ENCODE measurements at places on chromosomes 1 and 21.

DNA sequence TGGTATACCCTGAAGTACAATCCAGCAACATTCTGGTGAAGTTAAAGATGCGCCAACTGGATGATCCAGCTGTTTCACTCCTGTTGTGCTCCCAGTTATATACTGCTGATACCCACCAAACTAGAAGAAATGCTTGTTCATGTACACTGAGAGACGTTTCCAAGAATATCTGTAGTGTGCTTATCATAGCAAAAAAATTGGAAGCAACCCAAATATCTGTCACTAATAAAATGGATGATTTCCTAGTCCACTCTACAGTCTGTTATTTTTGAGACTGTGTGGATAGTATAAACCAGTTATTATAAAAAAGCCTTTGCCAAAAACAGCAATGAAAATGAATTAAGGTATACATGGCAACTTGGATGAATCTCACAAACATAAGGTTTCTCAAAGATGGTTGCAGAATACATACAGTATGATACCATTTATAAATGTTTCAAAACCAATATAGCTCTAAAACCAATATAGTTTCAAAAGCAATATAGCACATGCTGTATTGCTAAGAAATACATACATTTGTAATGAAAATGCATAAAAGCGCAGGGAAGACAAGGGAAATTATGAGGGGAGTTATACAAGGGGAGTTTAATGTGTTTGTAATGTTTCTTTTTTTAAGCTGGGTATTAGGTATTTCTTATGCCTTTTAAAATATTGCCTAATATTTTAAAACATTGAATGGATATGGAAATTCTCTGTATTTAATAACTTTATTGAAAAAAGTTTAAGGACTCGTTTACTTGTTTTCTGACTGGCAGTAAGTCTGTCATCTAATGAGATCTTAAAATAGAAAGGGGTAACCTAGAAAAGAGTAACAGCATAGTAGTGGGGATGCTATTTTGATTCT lies 36.5 kb downstream of the GPSM2 start:
- peak; percentile 24 for DNase-seq

DNA sequence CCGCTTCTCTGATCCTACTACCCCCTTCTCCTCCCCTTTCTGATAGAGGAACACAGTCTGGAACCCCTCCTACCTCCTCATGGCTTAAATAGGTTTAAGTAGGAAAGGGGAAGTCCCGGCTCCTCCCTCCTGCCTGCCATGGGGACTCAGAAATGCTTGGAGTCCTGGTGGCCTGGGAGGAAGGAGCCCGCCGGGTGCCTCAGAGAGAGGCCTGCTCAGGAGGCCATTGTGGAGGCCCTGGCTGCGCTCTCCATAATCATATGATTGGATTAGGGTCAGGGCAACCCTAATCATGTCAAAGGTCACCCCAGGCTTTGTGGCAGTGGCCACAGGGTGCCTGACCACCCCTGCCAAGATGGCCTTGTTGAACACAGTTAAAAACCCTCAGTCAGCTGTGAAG lies 29.0 kb downstream of the WNT3A start:
- no peak for DNase-seq

DNA sequence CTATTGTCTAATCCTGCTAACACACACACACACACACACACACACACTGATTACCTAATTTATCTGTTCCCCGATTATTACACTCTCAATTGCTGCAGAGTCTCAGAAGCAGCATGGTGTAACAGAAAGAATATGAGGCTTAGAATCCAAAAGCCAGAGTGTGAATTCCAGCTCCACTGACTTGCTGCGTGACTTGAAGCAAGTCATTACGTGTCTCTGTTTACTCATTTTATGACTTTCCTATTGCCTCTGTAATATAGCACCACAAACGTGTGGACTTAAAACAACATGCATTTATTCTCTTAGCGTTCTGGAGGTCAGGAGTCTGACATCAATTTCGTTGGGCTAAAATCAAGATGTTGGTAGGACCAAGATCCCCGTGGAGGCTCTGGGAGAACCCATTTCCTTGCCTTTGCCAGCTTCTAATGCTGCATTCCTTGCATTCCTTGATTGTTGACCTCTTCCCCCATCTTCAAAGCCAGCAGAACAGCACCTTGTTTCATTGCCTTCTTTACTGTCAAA lies 55.9 kb upstream of the ATP5PO start:
- no peak for DNase-seq

DNA sequence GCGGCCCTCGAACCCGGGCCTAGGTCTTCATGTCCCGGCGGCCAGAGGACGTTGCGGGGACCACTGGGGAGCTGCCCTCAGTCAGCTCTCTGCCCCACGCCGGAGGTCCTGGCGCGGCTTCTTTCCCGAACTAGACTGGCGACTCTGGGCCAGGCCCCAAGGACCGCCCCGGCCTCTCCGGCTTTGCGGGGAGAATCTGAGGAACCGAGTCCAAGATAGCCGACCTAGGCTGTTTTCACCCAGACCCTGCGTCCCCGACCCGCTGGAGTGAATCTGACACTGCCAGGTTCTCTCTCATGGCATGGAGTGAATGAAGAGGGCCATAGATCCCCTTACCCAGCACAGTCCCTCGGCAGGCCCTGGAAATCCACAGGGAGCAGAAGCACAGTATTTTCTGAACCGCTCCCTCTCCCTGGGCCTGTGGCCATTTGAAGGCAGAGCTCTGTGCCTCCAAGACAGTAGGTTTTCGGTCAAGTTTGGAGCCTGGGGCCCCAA lies 9.9 kb upstream of the BARHL2 start:
- no peak for DNase-seq

DNA sequence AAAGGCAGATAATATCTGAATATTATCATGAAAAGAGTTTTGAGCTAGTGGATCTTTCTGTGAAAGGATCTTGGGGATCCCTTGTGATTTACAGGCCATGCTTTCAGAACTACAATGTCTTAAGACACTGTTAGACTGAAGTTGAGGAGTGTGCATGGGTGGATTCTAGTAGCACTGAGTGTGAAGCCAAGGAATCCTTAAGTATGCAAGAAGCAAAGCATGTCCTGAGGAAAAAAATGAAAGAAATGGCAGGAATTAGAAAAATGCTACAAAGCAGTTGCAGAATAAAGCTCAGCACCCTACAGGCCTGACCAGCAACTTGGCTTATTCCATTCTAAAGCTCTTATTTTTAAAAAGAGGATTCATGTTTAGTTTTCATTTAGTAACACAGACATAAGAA lies 11.9 kb downstream of the STX6 start:
- no peak for DNase-seq

- DNase-seq = no peak
Observed at GRCh38 chr1:33880305-33880704, 16.4 kb downstream of the HMGB4 start.

- no peak for DNase-seq
Observed at GRCh38 chr1:94109478-94109877, 11.5 kb downstream of the ABCA4 start.

DNA sequence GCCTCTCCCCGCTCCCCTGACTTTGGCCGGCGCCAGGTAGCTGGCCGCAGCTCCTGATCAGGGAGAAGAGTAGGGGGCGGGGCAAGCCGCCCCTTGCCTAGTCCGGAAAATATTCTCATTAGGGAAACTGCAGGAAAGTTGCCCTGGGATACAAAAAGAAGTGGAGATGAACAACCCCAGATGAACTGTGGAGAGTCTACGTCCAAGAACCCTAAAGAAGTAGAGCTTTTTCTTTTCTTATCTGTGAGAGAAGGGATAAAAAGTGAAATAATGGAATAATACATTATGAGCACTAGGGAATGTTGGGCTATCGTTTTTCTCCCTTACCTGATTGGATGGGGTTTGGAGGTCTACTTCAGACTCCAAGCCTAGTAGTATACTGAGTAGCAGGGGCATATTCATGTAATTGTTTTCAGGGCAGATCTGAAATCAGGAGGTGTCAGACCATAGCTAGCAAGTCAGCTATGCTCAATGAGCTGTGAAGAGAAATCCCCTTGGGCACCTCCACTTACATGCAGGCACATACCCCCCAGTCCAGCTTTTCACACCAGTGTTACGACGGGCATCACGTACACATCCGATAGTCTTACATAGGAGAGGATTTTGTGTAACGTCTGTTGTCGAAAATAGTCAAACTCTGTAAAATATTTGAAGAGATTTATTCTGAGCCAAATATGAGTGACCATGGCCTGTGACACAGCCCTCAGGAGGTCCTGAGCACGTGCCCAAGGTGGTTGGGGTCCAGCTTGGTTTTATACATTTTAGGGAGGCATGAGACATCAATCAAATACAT lies 1.7 kb upstream of the DUSP10 start:
- no peak for DNase-seq

GRCh38 chr1:20612221-20612746 lies 21.0 kb upstream of the PINK1 start:
- no peak for DNase-seq

- DNase-seq = no peak
Observed at GRCh38 chr1:218760601-218761570, 412.8 kb upstream of the LYPLAL1 start.

DNA sequence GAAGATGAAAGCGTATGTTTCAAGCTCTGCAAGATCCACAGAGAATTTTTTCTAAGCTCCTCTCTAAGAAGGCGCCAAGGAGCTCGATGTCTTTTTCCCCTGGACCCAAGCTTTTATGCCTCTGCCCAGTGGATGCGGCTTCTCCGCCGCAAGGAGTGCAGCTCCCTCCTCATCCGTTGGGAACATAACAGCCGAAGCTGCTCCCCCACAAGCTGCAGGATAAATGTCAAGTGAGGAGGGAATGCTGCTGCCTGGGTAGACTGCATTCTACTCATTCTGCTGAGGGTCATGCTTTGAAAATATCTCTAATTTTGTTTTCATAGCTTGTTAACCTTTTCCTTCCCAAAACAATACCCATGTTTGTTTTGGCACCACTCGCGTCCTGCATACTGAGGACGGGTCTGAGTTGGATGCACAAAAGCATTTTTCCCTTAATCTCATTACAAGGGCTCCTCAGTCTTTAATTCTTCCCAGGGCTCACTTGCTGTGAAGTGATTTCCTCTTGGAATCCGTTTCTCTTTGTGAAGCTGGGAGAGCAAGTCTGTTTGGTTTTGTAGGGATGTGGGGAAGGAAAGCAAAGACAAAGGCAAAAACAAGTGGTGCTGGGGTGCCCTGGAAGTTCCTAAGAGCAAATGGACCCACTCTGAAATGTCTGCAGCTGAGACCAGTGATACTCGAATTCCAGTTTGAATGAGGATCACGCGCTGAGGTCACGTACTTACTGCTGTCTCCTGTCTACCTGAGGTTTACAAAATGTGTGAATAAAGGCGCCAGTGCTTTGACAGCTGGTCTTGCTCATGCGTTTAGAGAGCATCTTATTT lies 134.0 kb upstream of the IRF2BP2 start:
- DNase-seq = no peak

GRCh38 chr1:162368451-162368850 lies 8.2 kb downstream of the SPATA46 start:
- no peak for DNase-seq

DNA sequence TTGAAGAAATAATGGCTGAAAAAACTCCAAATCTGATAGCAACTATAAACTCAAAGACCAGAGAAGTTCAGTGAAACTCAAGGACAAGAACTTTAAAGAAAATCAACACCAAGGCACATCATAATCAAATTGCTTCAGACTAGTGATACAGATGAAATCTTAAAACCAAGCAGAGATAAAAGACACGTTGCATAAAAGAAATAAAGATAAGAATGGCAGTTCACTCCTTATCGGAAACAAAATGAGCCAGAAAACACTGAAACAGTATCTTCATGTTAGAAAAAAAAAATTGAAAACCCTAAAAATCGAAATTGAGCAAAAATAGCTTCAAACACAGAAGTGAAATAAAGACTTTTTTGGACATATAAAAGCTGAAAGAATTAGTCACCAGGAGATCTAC lies 4.6 kb upstream of the RAB4A start:
- no peak for DNase-seq

DNA sequence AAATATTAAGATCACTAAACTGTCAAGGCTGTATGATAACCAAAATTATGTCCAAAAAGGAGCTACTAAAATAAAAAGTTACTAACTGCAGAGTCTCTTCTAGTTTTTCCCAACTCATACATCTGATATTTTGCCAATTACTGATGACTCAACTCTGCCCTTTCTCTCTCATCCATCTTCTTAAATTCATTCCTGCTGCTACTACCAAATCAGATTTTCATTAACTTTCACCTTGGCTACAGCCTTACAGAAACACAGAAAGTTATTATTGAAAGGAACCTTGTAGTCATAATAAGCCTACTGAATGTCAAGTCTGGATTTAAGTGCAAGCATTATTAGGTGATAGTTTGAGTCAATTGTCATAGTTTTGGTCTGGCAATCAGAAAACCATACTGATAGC lies 273.1 kb downstream of the DPYD start:
- DNase-seq = no peak

GRCh38 chr21:15850645-15851044 lies 120.9 kb downstream of the USP25 start:
- no peak for DNase-seq

- DNase-seq = no peak
Observed at GRCh38 chr1:216916890-216917438, 193.7 kb upstream of the ESRRG start.
